ENCODE measurements at places on chromosomes 16 and 17.

DNA sequence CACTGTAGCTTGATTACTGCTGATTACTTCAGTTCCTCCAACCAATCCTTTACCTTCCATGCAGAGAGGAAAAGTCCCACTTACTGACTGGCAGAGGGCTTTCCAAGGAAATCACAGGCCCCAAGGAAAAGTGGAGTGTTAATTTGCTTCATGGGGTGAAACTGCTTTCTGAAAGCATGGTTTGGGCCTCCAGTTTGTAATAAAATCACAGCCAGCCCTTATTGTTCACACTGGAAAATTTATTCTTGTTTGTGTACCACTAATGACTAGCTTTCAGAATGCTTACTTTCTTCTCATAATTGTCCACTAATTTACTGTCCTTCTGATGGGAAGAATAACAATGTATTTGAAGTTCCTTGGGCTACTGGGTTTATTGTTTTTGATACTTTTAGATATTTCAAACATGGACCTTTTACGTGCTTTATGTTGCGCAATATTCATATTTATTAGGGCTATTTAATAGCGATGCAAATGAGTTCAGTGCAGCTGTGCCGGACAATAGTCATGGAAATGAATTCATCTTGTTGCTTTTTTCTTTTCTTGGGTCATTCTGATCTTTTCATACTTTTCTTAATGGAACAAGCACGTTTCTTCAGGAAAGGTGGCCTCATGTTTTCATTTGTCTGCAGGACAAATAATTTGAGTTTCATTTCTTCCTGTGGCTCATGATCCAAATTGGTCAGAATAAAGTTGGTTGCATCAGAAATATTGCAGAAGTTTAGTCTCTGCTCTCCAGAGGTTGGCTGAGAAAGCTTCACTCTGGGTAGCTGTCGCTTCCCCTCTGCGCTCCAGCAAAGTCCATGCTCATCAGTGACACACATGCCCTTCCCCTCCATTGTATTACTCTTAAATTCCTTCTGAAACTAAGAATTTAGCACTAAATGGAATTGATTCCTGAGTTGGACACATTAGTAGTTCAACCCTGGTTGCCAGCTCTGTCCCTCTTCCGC is 128.7 kb downstream of the PRKCA start:
- DNase-seq = no peak

- DNase-seq = no peak
Measured at GRCh38 chr17:66925811-66926500, 38.6 kb upstream of the CACNG4 start.

DNA sequence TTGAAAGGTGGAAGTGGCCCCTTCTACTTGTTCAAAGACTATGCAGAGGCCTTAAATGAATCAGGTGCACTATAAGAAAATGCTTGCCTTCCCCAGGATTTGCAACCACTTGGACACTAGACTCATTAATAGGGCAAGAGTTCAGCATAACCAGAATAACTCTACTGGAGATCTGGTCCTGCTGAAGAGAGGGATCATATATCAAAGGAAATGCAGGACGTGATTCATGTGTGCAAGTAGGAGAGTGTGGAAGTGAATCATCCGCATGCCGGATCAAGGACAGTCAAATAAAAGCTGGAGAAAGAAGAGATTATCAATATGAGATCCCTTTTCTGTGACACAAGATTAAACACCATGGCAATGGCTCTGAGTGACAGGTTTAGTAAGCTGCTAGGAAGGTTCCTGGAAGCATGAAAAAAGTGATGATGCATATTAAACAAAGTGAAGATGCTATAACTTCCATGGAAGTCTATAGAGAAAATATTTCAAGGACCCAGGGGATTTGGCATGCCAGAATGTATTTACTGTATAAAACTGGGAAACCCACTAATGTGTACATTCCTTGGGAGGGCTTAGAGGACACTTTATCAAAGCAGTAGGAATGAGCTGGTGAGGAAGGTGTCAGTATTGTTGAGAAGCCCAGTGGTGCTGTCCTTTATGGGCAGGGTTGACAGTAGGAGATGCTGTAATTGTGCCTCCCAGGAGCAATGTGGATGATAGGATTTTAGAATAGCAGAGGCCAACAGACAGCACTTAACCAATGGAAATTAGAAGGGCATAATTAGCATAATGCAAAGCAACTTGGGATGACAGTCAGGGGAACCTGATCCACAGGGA is 133.1 kb downstream of the ABCA8 start:
- no peak for DNase-seq

- DNase-seq = no peak
Measured at GRCh38 chr17:37082311-37082860, 133.6 kb downstream of the AATF start.

DNA sequence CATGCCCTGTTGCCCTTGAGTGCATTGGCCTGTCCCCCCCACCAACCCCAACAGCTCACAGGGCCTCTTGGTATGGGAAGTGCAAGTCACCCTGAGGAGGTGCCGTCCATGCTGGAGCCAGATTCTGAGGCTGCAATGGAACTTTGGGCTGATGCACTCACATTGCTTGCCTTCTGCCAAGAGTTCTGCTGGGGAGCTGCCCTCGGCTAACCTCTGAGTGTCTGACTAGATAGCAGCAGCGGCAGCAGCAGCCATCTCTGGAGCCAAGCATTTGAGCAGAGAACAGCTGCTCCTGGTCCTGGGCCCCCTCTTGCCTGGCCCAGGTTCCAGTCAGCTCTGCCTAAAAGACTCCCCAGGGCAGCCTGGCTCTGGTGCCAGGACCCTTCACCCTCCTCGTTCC is 61.5 kb downstream of the GNAO1 start:
- no peak for DNase-seq

GRCh38 chr16:89858973-89859614 is 14.3 kb upstream of the TCF25 start:
- no peak for DNase-seq

GRCh38 chr17:27396045-27396444 is 60.2 kb upstream of the KSR1 start:
- DNase-seq = no peak

GRCh38 chr17:33169580-33170285 is 123.4 kb downstream of the ASIC2 start:
- no peak for DNase-seq

DNA sequence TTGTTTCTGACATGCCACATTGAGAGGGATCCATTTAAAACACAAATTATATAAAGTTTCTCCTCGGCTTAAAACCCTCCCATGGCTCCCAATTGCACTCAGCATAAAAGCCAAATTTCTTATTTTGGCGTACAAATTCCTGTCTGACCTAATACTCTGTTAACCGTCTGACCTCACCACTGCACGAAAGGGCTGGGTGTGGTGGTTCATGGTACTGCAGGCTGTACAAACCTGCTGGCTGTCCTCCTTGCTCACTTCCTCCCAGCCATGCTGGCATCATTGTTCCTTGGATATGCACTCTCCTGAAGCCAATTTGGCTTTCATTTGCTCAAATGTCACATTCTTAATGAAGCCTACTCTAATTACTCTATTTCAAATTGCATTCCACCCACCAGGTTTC is 301.6 kb upstream of the C16orf82 start:
- no peak for DNase-seq

DNA sequence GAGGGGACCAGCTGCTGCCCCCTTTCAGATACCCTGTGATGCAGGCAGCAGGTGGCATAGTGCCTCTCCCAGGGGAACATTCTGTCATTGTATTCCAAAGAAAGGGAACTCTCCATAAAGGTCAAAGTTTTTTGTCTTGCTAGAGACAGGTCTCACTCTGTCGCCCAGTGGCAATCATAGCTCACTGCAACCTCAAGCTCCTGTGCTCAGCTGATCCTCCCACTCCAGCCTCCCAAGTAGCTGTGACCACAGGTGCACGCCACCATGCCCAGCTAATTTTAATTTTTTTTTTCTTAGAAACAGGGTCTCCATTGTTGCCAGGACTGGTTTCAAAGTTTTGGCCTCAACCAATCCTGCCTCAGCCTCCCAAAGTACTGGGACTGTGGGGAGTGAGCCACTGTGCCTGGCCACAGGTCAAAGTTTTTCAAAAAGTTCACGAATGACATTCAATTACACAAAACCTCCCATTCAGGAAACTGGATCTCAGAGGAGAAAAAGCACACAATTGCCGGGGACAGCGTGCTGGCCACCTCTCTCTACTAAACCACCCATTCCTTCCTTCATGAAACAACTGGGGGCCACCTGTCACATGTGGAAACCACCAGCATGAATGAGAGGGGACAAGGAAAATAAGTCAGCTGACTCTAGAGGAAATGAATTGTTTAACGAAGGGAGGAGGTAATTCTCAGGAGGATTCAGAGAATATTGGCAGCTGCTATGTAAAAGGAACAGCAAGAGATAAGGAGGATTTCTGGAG is 80.0 kb downstream of the MARCHF10 start:
- DNase-seq = no peak

DNA sequence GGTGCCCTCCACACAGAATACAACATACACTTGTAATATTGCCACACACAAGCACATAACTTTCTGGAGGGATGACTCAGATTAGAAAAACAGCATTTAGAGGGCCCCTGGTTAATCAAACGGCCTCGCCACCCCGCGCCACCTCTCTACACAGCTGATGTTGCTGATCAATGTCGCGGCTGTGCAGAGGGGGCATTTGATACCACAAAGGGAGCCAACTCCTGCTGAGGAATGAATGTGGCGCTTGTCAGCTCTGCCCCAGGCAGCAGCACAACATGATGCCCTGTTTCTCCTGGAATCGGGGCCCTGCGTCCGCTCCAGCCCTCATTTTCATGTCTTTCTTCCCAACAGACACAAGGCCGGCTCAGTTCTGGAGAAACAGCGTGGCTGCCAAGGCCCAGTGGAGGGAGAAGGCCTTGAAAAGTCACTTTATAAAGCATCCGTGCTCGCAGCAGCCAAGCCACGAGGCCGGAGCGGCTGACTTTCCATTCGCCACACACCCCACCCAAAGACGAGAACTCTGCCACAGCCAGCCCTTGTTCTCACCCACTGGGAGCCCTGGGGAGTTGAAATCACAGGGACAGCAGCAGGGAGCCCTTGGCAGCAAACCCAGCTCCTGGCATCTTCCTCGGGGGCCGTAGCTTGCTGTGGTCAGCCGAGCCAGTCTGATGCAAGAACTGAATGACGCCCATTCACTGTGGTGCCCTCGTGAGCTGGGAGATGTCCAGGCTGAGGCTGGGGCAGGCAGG is 65.6 kb downstream of the XYLT1 start:
- peak; percentile 40 for DNase-seq
